Left renal cortex interstitium (tissue), 4 donors: ENCODE measurements at places on chromosomes 5 and 9. TPM values are rescaled to one million over a fixed set of nuclear protein-coding genes. Genes with fewer than 3 reads are reported as not detected.

DNA sequence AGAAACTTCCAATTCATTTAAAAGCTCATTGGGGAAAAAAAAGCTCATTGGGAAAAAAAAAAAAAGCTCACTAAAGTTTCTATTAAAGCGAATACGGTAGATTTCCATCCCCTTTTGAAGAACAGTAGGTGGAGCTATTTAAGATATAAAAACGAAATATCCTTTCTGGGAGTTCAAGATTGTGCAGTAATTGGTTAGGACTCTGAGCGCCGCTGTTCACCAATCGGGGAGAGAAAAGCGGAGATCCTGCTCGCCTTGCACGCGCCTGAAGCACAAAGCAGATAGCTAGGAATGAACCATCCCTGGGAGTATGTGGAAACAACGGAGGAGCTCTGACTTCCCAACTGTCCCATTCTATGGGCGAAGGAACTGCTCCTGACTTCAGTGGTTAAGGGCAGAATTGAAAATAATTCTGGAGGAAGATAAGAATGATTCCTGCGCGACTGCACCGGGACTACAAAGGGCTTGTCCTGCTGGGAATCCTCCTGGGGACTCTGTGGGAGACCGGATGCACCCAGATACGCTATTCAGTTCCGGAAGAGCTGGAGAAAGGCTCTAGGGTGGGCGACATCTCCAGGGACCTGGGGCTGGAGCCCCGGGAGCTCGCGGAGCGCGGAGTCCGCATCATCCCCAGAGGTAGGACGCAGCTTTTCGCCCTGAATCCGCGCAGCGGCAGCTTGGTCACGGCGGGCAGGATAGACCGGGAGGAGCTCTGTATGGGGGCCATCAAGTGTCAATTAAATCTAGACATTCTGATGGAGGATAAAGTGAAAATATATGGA lies at the start of gene PCDHGA12:
PCDHGA12 (plus strand) TSS at position 176 of the 782 bp plus-strand sequence; CDS start at position 429, 253 bp downstream.
- DNase-seq: no peak

DNA sequence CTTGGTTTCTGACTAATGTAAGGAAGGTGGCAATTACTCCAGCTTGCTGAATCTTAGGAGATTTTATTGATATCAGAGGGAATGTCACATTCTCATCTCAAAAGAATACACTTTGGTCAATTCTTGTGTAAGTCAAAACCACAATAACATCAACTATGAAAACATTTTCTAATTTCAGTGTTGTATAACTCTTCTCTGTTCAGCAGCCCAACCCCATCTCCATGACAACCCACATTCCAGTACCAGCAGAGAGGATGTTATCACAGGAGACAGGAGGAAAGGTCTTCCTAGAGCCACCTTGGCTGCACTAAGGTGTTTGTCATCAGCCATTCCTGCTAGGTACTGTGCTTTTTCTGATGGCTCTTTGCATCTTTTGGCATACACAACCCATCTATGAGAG lies 529.1 kb upstream of the BRINP1 start:
- no peak for DNase-seq

DNA sequence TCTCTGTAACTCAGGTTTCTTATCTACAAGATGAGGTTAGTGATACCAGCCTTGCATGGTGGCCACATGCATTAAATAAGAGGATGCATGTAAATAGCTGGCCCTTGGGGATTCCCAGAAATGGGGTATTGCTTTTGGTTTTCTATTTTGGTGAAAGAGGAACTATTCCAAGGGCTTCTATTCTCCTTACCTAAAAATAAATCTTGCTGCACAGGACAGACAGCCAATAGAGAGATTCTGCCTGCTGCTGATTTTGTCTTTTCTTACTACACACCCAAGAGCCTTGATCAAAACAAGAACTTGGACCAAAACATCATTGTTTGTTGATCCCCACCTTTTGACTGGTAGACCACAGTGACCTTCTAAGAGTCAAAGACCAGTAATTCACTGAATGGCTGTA lies 161.8 kb downstream of the PJA2 start:
- no peak for DNase-seq

- no peak for DNase-seq
Measured at GRCh38 chr5:167643631-167644280, 647.7 kb upstream of the WWC1 start.

DNA sequence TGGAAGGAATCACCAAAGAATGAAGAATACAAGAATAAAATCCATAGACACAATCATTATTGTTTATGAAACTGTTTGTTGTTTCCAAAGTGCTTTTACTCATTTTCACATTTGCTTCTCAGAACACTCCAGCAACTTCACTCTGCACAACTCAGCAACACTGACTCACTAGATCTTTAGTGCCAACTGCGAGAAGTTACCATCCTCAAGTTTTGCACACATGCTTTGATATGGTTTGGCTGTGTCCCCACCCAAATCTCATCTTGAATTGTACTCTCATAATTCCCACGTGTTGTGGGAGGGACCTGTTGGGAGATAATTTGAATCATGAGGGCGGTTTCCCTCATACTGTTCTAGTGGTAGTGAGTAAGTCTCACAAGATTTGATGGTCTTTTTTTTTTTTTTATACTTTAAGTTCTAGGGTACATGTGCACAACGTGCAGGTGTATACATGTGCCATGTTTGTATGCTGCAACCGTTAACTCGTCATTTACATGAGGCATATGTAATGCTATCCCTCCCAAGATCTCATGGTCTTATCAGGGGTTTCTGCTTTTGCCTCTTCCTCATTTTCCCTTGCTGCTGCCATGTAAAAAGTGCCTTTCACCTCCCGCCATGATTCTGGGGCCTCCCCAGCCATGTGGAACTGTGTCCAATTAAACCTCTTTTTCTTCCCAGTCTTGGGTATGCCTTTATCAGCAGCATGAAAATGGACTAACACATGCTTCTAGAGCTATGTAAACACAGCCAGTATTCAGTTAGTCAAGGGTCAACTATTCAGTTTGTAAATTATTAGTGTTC lies 36.9 kb downstream of the CLINT1 start:
- no peak for DNase-seq

GRCh38 chr5:143573568-143574170 lies 170.2 kb upstream of the NR3C1 start:
- no peak for DNase-seq

GRCh38 chr5:175822225-175822624 lies 49.2 kb upstream of the CPLX2 start:
- DNase-seq: no peak

DNA sequence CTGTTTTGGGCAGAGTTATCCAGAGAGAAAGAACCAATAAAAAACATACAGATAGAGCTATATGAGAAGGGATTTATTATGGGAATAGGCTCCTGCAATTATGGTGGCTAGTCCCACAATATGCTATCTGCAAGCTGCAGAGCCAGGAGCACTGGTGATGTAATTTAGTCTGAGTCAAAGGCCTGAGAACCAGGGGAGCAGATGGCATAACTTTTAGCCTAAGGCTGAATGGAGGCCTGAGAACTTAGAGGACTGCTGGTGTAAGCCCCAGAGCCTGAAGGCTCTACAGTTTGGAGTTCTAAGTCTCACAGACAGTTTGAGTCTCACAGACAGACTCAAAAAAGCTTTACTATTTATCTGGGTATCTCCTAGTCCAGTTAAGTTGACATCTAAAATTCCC lies 263.8 kb downstream of the FBXL7 start:
- no peak for DNase-seq

GRCh38 chr5:84430863-84431663 lies 46.4 kb upstream of the EDIL3 start:
- no peak for DNase-seq

- no peak for DNase-seq
Measured at GRCh38 chr5:181131514-181131913, 545 bp upstream of the OR2V1 start.

DNA sequence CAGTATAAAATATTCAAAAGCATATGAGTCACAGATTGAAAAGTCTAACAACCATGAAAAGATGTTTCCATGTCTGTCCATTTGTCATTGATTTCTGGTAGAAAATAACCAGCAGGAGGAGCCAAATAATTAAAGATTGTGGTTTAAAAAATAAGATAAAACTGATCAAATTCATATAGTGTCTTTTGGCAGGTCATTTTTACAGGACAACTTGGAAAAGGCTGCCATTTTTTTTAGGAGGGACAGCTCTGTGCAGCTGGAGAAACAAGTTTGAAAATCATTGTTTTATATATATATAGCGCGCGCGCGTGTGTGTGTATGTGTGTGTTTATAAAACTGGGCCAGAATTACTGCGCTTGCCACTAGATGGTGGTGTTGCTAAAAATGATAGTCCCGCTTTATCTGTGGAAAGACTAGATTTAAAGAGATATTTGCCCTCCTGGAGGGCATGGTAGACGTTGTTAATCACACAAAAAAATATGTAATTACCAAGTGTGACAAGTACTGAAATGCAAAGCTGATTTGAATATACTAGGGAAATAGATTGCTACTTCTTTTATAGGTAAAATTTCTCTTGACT lies 1.3 kb upstream of the TRMO start:
- DNase-seq: peak; percentile 76

GRCh38 chr5:147426640-147427327 lies 83.1 kb downstream of the DPYSL3 start:
- no peak for DNase-seq

- no peak for DNase-seq
Measured at GRCh38 chr9:134631881-134632280, 9.7 kb upstream of the COL5A1 start.

- DNase-seq: no peak
Measured at GRCh38 chr5:53321073-53321472, 159.4 kb upstream of the FST start.

DNA sequence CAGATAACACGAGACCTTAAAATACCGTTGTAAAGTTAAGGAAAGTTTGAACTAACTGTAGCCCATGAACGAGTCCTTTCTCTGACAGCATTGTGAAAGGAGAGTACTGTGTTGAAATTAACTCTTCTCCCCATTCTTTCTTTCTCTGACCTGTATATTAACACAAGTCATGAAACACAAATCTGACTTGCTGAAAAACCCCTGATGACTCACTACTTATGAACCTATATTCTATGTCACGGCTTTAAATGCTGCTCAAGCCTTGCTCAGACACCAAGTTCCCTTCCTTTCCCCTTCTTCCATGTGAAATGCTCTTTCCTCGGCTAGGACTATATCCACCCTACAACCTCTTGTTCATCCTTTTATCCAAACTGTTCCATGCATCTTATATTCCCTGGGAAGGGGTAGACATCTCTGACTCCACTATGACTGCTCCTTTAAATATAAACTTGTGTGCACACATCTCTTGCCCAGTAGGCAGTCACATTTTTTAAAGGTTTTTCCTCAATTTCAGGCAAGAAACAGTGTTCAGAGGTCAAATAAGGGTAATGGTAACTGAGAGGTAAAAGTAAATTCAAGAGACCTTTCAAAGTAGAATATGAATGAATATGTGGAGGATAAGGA lies 142.9 kb downstream of the NFIB start:
- no peak for DNase-seq

GRCh38 chr5:136027311-136027710 lies 1.5 kb upstream of the TGFBI start:
- DNase-seq: no peak

DNA sequence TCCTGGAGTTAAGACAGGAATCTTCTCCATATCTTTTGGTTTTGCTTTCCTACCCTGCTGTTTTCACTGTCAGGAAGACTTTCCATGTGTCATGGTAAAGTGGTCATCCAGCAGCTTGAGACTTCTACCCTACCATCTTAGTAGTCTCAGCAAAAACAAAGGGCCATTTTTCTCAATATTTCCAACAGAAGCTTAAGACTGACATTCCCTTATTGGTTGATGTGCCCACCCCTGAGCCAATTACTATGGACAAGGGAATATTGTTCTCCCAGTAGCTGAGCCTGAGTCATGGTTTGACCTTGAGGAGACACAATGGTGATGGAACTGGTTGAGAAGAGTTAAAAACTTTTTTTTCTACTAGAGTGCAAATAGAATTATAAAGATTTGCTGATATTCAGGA lies 105.6 kb downstream of the CSNK1G3 start:
- DNase-seq: no peak

GRCh38 chr5:39015743-39016586 lies 58.2 kb downstream of the RICTOR start:
- no peak for DNase-seq

- no peak for DNase-seq
Measured at GRCh38 chr5:42870882-42871418, 59.3 kb upstream of the SELENOP start.

Gene ATG10
- polyA plus RNA-seq: 10.2 TPM

Gene HTR4
- polyA plus RNA-seq: 0.05 TPM

Gene GABRA1
- not detected for polyA plus RNA-seq

Gene FCN1
- 3.1 TPM for polyA plus RNA-seq

Gene DCTN4
- 56.4 TPM for polyA plus RNA-seq

Gene FBXL7
- 25.2 TPM for polyA plus RNA-seq

Gene MARCOL
- not detected for polyA plus RNA-seq

Gene PROB1
- polyA plus RNA-seq: 1.7 TPM
